Stromal cell of bone marrow (primary cell): ENCODE measurements at places on chromosomes 12 and 14.

- DNase-seq, result peak; percentile 88
These were observed 26.9 kb downstream of the DDX47 start for GRCh38 chr12:12839873-12840579.

DNA sequence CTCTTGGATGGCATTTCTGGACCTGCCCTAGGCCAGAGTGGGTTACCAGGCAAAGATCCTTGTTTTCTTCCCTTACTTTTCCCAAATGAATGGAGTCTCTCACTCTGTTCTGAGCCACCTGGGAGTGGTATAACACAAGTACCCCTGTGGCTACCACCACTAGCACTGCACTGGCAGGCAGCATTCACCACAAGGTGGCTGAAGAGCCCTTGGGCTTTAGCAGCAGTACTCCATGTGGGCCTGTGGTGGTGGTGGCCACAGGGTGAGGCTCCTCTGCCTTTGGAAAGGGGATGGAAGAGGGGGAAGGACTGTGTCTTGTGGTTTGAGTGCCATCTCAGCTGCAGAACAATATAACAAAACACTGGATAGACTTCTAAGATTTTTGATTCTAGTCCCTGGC lies 38.1 kb upstream of the LMNTD1 start:
- DNase-seq, result no peak

GRCh38 chr12:108797677-108798076 lies 59.7 kb downstream of the SSH1 start:
- DNase-seq, result no peak

DNA sequence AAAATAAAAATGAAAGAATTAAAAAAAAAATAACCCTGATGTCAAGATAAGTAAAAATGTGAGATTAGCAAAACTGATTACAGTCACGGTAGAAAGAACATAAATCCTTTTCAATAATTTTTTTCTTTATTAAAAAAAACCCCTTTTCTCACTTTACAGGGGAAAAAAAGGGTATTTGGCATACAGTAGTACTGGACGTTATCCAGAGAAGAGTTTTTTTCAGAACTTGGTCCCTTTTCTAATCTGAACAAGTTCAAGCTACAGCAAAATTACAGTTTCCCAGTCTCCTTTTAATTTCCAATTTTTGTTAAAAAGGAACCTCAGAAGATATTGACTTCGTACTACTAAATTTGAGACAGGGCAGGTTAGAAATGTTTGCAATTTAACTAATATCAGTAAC lies 134.7 kb upstream of the DCN start:
- DNase-seq, result no peak

DNA sequence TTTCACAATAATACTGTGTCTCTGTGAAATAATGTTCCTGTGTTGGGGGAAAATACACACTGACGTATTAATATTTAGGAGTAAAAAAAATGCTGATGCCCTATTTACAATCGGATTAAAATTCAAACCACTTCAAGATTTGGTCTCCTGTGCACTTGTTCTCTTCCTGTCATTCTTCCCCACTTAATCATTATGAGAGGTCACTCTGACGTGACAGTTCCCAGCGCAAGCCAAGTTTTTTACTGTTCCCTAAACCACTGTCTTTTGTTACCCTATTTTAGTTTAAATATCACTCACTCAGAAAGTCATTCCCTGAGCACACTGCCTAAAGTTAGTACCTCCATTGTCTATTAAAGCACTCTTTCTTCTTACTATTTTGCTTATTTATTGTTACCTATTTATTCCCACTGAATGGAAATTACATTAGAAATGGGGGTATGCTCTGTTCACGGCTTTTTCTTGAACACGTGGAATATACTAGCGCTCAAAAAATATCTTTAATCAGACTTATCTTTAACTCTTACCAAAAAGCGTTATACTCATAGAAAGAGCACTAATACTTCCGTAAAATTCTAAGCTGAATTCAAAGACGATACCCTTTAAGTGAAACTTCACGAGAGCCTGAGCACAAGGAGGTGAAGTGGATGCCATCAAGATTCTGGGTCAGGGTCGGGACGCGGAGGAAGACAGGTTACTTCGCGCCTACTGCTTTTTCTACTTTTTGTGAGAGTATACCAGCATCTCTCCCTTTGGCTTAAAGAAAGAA lies 670 bp upstream of the PSMA3 start:
- no peak for DNase-seq

GRCh38 chr14:75298187-75298965 lies 19.7 kb downstream of the FOS start:
- no peak for DNase-seq

GRCh38 chr12:94329366-94329765 lies 130.3 kb downstream of the CEP83 start:
- DNase-seq, result peak; percentile 4

GRCh38 chr12:28035500-28035899 lies 63.0 kb upstream of the PTHLH start:
- DNase-seq, result peak; percentile 41

- no peak for DNase-seq
These were observed 1124.6 kb downstream of the AACS start for GRCh38 chr12:126189856-126190255.

DNA sequence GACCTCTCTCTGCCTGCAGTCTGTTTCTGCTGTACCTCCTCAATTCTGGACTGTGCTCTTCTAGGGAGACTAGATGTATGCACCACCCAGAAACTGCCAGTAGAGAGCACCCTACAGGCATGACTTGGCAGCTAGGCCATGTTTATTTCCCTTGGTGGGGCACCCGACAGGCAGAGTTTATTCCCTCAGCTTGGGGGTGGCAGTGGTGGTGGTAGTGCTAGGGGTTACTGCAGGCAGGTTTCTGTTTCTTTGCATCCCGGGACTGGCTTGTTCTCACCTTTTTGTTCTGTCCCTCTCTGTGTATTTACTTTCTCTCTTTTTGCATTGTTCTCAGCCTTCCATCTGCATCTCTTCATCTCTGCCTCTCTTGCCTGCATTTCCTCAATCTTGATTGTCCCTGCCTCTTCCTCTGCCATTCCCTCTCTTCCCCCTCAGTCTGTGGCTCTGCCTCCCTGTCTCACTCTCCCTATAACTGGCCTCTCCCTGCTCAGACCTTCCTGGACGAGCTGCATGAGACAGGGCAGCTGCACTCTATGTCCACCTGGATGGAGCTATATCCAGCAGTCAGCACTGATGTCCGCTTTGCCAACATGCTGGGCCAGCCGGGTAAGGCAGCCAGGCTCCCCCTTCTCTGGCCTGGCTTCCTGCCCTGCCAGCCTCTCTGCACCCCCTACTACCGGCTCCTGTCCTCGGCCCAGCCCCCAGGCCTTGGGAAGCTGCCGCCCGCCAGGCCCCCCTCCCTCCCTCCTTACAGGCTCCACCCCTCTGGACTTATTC lies 13.8 kb downstream of the PRPF40B start:
- DNase-seq, result peak; percentile 62

- DNase-seq, result no peak
These were observed 193.1 kb upstream of the FLRT2 start for GRCh38 chr14:85336817-85337216.

DNA sequence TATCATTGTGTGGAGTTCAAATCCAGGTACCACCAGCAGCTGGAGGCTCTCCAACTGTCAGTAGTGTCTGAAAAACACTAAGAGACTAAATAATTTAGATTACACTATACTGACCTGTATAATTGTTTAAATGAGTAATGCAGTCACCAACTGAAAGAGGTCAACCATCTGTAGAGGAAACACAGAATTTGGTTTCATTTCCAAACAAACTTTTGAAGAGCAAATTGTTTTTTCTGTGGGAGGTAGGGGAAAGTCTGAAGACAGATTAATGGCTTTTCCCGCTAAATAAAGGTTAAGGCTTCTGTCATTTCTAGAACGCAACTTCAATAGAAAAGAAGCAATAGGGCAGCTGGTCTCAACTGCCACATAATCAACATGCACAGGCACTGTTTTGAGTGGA lies 462.6 kb downstream of the PRKD1 start:
- no peak for DNase-seq
